PC-9 (cell line): ENCODE measurements at places on chromosomes 5 and 9. TPM values are rescaled to one million over a fixed set of nuclear protein-coding genes. Genes with fewer than 3 reads are reported as not detected.

GRCh38 chr5:160542281-160542680 lies 120.6 kb downstream of the PTTG1 start:
- no peak for DNase-seq

- no peak for DNase-seq
Measured at GRCh38 chr5:83400241-83400640, 71.3 kb upstream of the VCAN start.

GRCh38 chr5:145983446-145983845 lies 47.1 kb downstream of the SH3RF2 start:
- no peak for DNase-seq

TJP2 gene
- 120 and 143 TPM in 2 replicates for total RNA-seq

DNA sequence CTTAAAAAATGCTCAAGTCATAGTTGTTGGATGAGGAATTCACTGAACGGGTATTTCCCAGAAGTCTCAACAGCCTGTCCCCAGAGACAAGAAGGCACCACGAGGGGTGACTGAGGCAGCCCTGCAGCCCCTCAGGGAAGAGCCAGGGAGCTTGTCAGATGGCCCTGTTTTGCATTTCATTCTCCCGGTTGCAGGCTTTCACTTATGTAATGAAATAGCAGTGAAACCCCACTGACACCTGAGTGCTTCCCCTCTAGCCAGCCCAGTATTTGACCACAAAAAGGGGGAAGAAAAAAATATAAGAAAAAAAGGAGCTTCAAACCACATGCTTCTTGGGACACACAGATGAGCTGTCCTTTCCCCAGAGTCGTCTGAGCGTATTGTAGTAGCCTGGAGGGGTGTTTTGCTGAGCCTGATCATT lies 75.3 kb upstream of the IL12B start:
- DNase-seq: no peak

DNA sequence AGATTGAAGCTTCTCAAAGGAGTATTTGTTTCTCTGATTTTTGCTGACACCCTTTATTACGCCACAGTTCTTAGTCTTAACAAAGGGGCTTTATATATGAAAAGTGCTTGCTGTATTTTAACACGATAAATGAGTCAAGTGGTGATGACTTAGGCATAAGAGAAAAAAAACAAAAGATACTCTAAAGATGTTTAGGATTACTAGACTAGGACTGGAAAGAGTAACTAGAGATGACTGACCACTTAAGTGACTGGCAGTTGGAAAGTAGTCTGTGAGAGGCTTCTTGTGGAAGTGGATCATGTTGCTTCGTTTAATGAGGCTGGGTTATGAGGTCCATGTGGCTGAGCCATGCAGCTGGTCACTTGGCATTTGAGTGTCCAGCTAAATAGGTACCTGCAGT lies 69.4 kb upstream of the ACTBL2 start:
- no peak for DNase-seq

DNA sequence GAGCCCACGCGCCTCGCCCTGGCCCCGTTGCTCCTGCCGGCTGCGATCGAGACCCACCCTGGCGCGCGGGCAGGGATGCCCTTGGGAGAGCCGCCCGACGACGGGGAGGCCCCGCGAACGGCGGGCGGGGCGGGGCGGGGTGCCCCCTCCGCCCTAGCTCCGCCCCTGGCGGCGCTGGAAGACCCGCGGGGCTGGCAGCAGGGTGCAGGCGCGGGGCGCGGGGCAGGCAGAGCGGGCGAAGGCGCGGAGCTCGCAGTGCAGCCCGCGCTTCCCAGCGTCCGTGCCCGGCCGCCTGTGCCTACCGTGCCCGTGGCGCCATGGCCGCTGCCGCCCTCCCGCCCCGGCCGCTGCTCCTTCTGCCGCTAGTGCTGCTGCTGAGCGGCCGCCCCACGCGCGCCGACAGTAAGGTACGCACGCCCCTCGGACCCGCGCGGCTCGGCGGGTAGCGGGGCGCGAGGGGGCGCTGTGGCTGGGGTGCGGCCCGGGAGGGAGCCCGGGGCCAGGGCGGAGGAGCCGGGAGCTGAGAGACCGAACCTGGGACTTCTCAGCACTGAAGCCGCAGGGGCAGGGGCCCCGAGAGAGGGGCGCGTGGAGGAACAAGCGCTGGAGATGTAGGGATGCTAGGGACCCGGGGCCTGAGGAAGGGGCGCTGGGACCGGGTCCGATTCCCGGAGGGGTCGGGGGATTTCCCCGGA lies at the start of gene OLFML2A:
Gene OLFML2A, plus strand, starts transcription at position 180 of the 695 bp plus-strand sequence. Its CDS starts 138 bp downstream, at position 318.
- DNase-seq: peak; percentile 54

GRCh38 chr5:116546033-116546742 lies 28.4 kb downstream of the SEMA6A start:
- no peak for DNase-seq

LHX2 gene
- 0.90 and 1.4 TPM in 2 replicates for total RNA-seq

GRCh38 chr5:179516221-179516620 lies 34.1 kb upstream of the RUFY1 start:
- DNase-seq: no peak

DNA sequence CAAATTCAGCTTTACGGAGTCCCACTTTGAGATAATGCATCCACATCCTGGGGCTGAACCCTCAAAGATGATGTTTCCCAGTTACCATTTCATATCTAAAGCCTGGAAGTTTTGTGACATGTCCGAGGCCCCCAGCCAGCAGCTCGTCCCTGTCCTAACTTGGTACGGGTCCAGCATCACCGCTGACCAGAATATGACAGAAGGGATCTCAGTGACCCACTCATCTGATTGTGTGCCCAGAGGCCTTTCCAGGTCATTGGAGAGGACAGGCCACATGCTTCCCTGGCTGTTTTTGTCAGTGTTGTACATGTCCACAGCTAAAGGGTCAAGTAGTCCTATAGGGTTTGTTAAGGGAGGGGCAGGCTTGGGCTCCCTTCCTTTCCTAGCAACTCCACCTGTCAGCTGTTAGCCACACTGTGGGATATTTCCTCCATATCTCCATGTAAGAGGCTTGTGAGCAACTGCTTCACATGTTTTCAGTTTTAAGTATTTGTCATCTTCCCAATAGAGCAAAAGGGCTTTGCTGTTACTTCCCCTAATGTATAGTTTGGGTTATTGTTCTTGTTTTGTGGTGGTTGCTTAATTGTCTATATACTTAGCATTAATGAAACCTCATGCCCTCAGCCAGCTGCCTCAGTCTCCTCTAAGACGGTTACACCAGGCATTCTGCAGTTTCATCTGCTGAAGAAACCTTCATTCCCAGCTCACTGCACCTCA lies 33.4 kb downstream of the SECISBP2 start:
- no peak for DNase-seq

GRCh38 chr5:52469835-52470234 lies 317.9 kb upstream of the ITGA1 start:
- no peak for DNase-seq

DMRT3 gene
- total RNA-seq: not detected in 2 replicates

- DNase-seq: no peak
Measured at GRCh38 chr5:90326995-90327394, 82.6 kb downstream of the CETN3 start.

INSL6 gene
- not detected in 2 replicates for total RNA-seq

- DNase-seq: no peak
Measured at GRCh38 chr9:125759764-125760129, 12.6 kb downstream of the PBX3 start.

GPR151 gene
- total RNA-seq: not detected in 2 replicates

GRCh38 chr9:111149018-111149759 lies 110.9 kb upstream of the LPAR1 start:
- no peak for DNase-seq

DNA sequence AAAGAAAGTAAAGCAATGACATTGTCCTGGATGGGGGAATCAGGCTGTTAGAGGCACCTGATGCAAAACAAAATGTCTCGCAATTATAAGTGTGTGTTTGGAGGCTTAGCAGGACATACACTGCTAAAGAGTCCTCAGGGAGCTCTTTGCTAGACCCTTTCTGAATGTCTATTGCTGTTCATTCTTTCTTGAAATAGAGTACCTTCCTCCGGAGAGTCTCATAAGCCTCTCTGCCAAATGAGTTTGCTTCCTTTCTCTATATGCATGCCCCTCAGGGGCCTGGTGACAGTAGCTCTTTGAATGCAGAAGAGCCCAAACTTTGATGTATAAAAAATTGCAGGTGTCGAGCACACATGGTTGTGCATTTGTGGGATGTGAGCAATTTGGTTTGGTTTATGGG lies 26.4 kb upstream of the ADAMTSL1 start:
- DNase-seq: no peak

GRCh38 chr9:14014218-14014617 lies 299.7 kb downstream of the NFIB start:
- DNase-seq: no peak

TMC1 gene
- 5.5 and 9.0 TPM in 2 replicates for total RNA-seq

DNA sequence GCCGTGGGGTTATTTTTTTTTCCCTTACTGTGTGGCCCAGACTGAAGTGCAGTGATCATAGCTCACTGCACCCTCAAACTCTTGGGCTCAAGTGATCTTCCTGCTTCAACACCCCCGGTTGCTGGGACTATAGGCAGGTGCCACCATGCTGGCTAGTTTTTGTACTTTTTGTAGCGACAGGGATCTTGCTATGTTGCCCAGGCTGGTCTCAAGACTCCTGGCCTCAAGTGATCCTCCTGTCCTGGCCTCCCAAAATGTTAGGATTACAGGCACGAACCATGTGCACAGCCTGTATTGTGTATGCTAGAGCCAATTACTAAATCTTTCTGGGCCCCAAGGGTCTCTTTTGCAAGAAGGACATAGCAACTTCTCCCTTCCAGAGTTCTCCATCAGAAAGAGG lies 23.1 kb downstream of the GALNT10 start:
- no peak for DNase-seq

DNA sequence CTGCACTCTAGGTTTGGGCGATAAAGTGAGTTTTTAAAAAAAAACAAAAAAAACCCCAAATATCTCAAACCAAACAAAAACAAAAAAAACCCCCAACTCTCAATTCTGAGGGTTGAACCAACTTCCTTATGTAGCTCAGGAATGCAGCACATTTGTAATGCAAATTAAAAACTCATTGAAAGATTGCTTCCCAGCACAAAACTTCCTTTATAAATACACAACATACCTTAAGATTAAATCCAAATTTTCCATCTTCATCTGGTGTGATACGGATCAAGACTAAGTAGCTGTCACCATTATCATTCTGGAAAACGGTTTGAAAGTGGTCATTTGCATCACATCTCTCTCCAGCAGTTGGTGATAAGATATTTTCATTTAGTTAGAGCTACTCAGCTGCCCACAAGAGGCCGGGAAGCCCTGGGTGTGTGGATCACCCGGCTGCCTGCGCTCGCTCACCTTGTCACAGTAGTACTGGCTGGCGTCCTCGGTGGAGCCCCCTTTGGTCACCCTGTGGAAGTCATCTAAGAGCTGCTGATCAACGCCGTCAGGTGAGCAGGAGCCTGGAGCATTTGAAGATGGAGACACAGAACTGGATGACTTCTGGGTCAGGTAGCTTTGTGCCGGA lies 88.2 kb downstream of the PTPN3 start:
- no peak for DNase-seq

DNA sequence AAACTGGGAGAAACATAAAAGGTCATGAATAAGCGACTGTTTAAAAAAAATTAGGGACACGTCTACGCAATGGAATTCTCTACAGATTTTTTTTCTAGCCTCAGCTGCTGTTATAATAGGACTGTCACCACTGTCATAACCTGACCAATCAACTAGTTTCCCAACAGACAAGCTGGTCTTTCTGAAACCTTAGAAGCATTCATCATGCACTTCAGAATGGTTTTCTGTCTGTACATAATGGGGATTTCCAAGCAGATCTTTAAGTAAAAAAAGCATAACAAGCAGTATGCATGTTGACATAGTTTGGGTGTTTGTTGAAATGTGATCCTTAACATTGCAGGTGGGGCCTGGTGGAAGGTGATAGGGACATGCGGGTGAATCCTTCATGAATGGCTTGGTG lies 58.3 kb upstream of the SEMA6A start:
- no peak for DNase-seq

GRCh38 chr5:121987685-121988073 lies 25.9 kb downstream of the SRFBP1 start:
- no peak for DNase-seq

FOXD4L6 gene
- total RNA-seq: 0.20 TPM in 1 of 2 replicates, not detected in the other

- DNase-seq: no peak
Measured at GRCh38 chr5:136000932-136001331, 27.9 kb upstream of the TGFBI start.

TRAF1 gene
- 2.7 and 2.9 TPM in 2 replicates for total RNA-seq

DNA sequence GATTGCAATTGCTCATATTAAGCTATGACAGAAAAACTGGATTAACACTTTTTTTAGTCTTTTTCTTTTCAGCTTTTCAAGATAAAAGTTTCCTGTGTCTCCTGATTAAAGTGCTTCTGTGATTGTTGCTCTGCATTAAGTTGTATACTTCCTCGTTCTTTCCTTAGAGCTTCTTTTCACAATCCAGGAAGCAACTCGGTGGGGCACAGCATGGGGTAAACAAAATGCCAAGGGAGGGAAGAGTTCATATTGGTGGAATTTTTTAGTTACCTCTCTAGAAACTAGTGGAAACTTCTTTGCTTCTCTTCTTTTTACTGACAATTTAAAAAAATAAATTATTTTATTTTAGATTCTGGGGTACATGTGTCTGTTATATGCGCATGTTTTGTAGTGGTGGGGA lies 37.8 kb upstream of the ARRDC3 start:
- DNase-seq: no peak

PFN3 gene
- not detected in 2 replicates for total RNA-seq

GRCh38 chr5:76497065-76497460 lies 94.0 kb downstream of the IQGAP2 start:
- no peak for DNase-seq

GRCh38 chr5:134873494-134873893 lies 677 bp upstream of the TXNDC15 start:
- no peak for DNase-seq

- DNase-seq: no peak
Measured at GRCh38 chr5:152686931-152687330, 281.9 kb upstream of the NMUR2 start.

- DNase-seq: no peak
Measured at GRCh38 chr9:117528225-117528624, 113.4 kb upstream of the ASTN2 start.

ADAMTSL2 gene
- total RNA-seq: 0.39 and 0.50 TPM in 2 replicates

NSMF gene
- total RNA-seq: 73.4 and 90.4 TPM in 2 replicates

DNA sequence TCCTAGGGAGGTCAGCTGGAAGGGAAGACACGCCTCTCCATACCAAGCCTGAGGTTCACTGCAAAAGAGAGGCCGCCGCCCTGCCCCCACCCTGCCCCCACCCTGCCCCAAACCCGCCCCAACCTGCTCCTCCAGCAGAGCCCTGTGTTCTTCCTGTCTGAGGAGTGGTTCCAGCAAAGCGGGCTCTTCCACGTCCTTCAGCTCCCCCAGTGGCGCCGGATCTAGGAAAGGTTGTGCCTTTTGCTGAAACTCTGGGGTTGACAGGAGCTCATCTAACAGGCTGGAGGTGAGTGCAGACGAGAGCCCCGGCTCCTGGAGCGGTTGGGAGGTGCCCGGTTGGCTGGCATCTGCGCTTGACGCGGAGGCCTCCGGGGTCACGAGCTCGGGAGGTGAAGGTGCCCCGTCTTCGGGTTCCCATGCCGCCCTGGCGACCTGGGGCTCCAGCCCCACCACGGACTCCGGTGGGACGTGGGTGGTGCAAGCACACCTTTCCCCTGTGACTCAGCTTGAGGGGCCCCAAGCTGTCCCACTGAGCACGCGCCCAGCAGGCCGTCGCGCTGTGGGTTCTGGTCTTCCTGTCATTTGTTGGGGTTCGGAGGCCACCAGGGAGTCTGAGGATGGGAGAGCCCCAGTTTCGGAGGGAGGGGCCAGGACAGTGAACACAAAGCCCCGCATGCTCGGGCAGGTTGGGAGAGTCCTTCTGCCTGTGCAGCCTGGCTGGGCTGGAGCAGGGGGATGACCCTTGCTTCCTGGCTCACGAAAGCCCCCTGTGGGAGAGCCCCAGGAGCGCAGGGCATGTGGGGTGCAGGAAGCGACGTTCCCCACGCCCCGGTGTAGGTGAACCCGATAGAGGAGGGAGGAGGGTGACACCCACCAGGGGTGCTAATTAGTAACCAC lies 1467.1 kb downstream of the FOXD4L5 start:
- peak; percentile 44 for DNase-seq

GRCh38 chr9:11946531-11946930 lies 746.7 kb upstream of the TYRP1 start:
- DNase-seq: no peak
